ENCODE measurements at places on chromosomes 7 and 10.

DNA sequence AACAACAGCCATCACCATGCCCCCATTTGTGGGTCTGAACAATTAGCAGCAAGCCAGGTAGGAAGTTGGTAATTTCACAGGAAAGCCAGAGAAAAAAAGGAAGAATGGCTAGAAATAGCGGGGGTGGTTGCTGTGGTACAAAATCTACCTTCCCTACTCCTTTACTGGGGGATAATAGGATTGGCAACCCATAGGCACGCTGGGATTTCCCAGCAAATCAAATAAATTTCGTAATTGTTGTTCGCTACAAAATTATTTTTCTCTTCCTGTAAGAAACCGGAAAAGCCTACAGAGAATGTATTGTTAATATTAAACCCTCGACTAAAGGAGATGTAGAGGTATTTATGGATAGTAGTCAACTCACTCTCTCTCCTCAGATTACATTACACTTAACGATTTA is 123.9 kb downstream of the DOCK4 start:
- no peak for DNase-seq

DNA sequence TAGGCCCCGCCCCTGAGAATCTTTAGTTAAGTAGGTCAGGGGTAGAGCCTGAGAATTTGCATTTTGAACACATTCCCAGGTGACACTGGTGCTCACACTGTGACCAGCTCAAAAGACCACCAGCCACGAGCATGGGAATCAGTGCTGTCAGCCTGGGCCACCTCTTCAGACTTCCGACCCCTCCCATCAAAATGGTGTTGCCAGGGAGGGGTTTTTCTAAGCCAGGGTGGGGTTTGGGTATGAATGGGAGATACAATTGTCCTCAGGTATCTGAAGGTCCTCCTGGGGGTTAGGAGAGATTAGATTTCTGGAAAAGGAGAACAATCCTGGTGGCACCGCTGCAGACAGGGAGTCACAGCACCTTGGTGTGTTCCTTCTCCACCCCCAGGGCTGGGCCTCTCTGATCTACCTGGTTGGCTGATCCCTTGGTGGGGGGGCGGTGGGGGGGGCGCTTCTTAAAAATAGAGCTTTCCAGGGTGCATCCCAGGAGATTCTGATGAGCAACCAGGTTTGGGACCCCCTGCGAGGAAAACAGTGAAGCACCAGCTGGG is 111.5 kb upstream of the ANLN start:
- DNase-seq: no peak

DNA sequence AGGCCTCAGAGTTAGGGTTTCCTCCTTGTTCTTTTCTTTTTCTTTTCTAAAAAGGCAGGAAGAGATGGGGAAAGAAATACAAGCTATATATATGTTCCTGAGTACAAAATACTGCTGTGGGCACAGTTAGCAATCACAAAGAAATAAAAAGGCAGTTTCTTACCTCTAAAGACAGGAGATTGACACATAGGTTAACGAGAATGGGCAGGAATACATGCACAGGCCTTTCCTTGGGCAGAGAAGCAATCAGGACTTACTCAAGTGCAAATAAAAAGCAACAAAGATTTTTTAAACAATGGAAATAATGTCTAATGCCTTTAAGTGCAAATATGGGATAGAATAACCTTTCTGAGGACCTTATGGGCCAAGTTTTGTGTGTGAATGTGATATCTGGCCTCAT is 119.5 kb upstream of the AGK start:
- DNase-seq: no peak

DNA sequence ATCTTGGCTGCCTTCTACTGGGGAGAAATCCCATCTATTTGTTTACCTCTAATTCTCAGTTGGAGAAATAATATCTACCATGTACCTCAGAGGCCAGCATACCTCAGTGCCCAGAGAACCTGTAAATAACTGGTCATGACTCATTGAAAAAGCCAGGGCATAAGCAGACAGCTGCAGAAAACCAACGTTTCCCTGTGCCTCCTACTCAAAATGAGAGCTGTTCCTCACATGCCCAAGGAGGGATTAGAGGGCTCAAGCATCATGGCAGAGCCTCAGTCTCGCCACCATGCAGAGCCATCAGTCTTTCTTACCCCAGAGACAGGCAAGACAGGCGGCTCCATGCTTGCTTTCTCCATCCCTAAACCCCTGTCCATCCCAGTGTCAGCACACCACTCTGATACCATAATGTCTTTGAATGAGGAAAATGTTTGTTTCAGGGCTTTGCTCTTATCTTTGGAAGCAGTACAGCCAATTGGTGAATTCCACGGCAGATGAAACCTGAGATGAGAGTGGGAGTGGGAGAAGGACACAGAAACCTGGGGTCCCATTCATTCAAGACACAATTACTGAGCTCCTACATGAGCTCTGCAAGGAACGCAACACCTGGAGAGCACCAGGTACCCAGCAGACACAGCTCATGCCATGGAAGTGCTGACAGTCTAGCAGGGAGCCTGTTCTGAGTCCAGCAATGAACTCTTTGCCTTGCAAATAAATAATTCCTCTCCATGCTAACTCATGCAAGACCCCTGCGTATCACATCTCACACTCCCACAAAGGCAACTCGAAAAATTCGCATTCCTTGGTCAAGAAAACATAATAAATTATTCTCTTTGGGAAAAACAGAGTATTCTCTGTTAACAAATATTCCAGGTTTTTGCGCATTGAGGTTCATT is 21.1 kb downstream of the PON1 start:
- no peak for DNase-seq

- DNase-seq: no peak
Measured at GRCh38 chr10:77085344-77085743, 552.3 kb downstream of the KCNMA1 start.

DNA sequence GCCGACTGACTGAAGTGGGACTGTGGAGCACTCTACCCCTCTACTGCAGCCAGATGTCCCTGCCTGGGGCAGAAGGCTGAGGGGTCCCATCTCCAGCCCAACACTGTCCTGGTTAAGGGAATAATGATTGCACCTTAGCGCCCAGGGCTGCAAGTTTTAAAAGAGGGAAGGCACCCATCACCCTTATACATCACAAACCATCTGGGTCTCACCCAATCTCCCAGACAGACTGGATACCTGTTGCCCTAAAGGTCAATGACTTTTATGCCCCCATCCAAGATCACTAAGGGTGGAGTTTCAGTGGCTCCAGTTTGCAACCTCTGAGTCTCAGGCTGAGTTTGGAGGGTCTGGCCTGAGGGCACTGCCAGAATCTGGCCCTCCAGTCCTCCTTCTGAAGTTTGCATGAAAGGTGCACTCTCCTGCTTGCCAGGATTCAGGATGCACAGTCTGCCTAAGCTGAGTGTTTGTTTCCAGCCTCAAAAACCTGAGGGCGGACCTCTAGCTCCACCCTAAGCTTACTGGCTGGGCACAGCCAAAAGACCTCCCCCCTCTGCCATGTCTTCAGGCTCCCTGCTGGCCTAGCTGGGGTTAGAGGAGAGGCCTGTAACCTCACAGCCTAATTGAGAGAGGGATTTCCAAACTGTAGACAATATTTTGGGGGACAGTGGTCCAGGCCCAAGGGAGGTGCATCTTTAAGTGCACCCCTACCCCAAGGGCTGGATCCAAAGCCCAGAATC is 2.5 kb upstream of the EMX2 start:
- no peak for DNase-seq

DNA sequence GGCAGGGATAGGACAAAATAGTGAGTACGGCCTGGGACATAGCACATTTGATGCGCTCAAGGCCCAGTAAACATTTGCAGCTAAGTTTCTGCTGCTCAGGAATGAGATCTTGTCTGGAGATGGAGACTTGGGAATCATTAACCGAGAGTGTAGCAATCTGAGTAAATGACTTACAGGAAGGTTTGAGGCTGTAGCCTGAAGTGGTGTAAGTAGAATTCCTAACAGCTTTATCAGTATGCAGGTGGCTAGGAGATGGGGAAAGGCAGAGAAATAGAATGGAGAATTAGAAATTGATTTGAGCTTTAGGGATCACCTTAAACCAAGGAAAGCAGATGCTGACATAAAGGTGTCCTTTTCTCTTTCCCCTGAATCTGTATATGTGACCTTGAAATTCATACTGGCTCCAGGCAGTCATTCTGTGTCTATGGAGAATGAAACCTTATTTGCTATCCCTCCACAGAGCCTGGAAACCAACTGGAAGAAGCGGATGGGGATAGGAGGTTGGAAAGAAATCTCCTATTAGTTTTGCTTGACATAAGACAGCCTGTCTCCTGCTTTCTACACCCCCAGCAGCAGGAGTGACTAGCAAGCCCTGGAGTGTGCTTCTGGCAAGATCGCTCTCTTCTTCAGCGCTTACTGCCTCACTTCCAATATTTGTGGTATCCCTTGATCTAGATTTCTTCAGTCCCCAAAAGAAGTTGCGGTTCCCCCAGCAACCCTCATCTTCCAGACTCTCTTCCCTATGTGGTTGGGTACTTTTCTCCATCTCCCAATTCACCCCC is 6.4 kb upstream of the PON2 start:
- DNase-seq: peak; percentile 52

GRCh38 chr10:93894516-93895378 is 969 bp downstream of the SLC35G1 start:
- no peak for DNase-seq

GRCh38 chr7:12233175-12233574 is 22.1 kb downstream of the TMEM106B start:
- no peak for DNase-seq

GRCh38 chr10:92846854-92847201 is 1.5 kb upstream of the EXOC6 start:
- no peak for DNase-seq

DNA sequence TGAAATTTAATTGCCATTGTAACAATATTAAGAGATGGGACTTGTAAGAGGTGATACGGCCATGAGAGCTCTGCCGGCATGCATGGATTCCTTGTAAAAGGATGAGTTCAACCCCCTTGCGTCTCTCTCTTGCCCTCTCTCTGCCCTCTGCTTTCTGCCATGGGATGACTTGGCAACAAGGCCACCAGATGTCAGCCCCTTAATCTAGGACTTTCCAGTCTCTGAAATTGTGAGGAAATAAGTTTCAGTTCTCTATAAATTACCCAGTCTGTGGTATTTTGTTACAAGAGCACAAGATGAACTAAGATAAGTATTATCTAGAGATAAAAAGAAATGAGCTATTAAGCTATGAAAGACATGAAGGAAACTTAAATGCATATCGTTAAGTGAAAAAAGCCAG is 145.7 kb upstream of the AHR start:
- no peak for DNase-seq

DNA sequence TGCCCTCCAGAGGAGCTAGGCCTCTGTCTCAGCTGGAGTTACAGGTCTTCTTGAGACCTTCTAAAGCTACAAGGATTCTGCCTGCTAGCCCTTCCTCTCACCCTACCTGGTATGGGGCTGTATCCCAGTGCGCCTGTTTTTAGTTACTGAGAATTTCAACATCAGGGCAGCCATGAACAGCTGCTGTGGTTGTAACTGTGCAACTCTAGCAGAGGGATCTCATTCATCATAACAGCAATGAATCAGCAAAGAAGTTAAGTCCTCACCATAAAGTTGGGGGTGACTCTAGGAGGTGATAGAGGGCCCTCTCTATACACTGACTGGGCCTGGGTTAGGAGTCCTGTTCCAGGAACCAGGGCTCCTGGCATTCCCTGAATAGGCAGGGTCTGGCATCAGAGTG is 14.0 kb upstream of the CDH23 start:
- no peak for DNase-seq

DNA sequence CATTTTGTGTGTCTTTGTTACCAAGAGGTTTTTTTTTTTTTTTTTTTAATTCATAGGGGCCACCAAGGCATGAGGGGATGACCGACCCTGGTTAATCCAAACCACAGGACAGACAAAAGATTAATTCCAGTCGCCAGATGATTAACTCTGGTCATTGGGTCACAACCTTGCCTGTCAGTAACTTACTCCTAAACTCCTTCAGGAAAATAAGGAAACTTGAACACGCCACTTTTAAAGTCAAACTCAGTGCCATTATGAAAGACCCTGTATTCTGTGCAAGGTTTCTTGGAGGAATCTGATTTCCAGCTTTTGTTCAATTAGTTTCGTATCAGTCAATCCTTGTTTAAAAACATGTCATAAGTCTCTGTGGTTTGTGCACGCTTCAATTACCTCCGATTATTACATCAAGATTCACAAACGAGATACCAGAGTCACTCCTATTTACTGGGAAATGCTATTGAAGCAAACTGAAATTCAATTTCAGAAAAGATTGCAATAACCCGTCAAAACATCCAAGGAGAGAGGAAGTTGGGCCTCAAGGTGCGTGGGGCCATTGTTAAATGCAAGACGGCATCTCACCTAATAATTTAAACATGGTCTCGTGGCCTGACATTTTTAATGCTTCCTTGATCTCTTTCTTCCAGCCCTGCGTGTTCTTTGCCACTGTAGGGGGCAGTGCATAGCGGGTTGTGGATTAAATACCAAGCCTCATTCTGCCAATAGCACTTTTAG is 44.0 kb downstream of the NRP1 start:
- peak; percentile 53 for DNase-seq

DNA sequence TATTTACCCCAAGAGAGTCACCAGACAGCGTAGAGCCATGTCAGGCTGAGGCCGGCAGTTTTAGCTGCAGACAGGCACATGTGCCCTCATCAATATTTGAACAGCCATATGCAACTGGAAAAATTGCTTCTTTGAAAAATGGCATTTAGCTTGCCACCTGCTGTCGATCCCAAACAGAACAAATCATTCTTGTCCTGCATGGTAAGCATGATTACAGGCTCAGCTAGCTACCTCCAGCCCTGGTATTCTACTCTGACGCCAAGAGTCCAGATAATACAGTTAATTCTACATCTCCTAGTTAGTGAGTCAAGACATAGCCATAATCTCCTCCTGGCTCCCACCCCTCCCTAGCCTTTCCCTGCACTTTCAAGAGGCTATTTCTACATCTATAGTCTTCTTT is 7.7 kb downstream of the CREB3L2 start:
- peak; percentile 44 for DNase-seq

- no peak for DNase-seq
Measured at GRCh38 chr7:28088901-28089714, 91.5 kb downstream of the JAZF1 start.

DNA sequence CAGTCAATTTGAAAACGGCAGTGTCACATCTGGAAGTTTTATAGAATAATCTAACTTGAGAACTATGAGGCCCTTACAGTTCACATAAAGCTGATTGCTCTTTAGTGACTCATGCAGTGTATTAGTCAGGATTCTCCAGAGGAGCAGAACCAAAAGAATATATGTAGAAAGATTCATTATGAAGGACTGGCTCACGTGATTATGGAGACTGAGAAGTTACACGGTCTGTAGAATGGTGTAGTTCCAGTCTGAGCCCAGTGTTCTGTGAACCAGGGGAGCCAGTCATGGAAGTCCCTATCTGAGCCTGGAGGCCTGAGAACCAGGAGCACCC is 21.5 kb downstream of the RBM33 start:
- DNase-seq: peak; percentile 88

DNA sequence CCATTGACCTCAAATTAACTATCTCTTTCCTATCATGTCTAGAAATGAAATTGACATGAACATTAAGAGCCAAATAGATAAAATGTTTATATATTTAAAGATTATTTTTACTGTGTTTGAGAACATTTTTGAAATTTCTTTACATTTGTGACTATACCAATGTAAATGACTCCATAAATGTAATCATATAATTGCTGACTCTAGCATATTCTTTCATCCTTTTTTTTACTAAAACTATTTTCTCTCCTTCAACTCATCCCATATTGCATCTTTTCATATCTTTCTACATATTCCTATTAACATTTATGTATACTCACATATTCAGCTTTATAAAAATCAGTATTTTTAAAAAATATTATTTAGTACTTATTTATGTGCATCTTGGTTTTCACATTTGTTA is 16.9 kb downstream of the TMEM106B start:
- no peak for DNase-seq
